ENCODE measurements at places on chromosomes 5 and 9. TPM values are rescaled to one million over a fixed set of nuclear protein-coding genes. Genes with fewer than 3 reads are reported as not detected.

DNA sequence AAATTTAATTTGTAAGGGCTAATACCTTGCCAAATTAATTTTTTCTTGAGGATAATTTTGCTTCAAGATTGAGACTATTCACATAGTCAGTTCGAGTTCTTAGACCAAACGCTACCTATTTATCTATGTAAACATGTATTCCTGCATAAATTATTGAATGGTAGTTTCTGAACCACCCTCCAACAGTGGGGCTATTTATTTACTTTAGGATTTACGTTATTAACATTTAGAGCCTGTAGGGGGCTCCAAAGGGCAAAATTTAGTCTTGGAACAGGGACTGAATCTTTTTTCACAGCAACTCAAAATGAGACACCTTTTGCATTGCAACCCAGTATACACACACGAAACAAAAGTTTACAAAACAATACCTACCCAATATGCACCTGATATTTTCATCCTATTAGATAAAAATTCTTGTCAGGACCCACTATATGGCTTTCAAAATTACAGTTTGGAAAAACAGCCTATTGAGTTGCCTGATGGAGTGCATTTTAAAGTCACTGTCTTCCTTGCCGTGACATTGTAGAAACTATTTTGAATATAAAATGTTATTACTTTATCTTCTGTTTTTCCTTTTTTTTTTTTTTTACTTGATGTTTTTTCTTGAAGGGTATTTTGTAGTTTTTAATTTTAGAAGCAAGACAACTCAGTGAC is 47.1 kb upstream of the POU4F3 start:
- H3K4me3 ChIP-seq = no peak overlapping the region
- DNase-seq = no peak
- no peaks in the 10 kb centered on the region for H3K4me1 ChIP-seq
- H3K36me3 ChIP-seq = no peaks in the 10 kb centered on the region
- no peaks in the 10 kb centered on the region for H3K27me3 ChIP-seq
- no peak overlapping the region for H3K27ac ChIP-seq

GRCh38 chr5:67193439-67193807 is 3.2 kb downstream of the CD180 start:
- H3K27ac ChIP-seq = peak overlapping the region; percentile 44
- peak overlapping the region; percentile 12 for H3K4me3 ChIP-seq
- H3K27me3 ChIP-seq = no peaks in the 10 kb centered on the region
- H3K36me3 ChIP-seq = no peaks in the 10 kb centered on the region
- no peak for DNase-seq

The CLK4 gene
- 14.5 TPM for polyA plus RNA-seq

- no peaks in the 10 kb centered on the region for H3K4me1 ChIP-seq
- DNase-seq = no peak
- no peaks in the 10 kb centered on the region for H3K36me3 ChIP-seq
- H3K4me3 ChIP-seq = no peak overlapping the region
- H3K27ac ChIP-seq = no peak overlapping the region
- no peaks in the 10 kb centered on the region for H3K27me3 ChIP-seq
These were observed 12.7 kb upstream of the LIFR start for GRCh38 chr5:38569180-38569579.

- peaks cover 20% of the 10 kb centered on the region for H3K4me1 ChIP-seq
- H3K36me3 ChIP-seq = no peaks in the 10 kb centered on the region
- H3K27ac ChIP-seq = no peak overlapping the region
- no peaks in the 10 kb centered on the region for H3K27me3 ChIP-seq
- H3K4me3 ChIP-seq = no peak overlapping the region
These were observed 4.3 kb upstream of the TIFAB start for GRCh38 chr5:135456238-135457099.

- no peak overlapping the region for H3K4me3 ChIP-seq
- no peak for DNase-seq
- no peaks in the 10 kb centered on the region for H3K27me3 ChIP-seq
- H3K27ac ChIP-seq = no peak overlapping the region
- H3K4me1 ChIP-seq = no peaks in the 10 kb centered on the region
These were observed 11.2 kb downstream of the SNX18 start for GRCh38 chr5:54528633-54529209.

DNA sequence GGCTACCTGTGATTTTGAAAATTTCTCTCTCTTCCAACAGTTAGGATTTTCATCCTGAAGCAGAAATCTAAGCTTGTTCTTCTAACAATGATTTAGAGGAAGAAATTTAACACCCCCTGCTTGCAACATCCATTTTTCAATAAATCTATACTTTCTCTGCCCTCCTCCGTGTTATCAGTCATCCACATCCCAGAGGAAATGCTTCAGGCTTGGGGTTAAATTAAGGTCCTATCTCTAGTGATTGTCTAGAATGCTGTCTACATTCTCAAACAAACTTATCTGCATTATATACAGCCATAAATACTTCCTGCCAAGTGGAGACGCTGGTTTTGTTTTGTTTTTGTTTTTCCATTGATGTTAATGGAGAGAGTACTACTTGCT is 371.0 kb downstream of the CSNK1G3 start:
- no peak for DNase-seq
- no peak overlapping the region for H3K27ac ChIP-seq
- H3K27me3 ChIP-seq = no peaks in the 10 kb centered on the region
- no peaks in the 10 kb centered on the region for H3K4me1 ChIP-seq

The F12 gene
- 9.7 TPM for polyA plus RNA-seq

The TXNDC8 gene
- not detected for polyA plus RNA-seq

DNA sequence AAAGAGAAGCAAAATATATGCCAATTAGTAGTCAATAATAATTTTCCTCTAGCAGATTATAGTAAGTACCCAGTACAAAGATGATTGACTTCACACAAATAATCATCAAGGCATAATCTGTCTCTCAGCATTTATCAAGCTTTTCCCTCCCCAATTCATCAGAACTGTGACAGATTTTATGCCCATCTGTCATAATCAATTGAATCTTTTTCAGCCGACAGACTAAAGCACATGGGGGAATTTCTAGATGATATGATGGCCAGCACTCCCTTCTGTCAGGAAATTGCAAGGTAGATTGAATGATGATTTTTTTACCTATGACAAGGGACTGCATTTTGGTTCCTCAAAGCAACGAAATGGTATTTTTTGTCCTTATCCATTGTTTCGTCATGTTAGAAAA is 227.1 kb upstream of the CYLC2 start:
- no peaks in the 10 kb centered on the region for H3K27me3 ChIP-seq
- no peaks in the 10 kb centered on the region for H3K4me1 ChIP-seq
- no peak for DNase-seq
- no peak overlapping the region for H3K27ac ChIP-seq
- no peaks in the 10 kb centered on the region for H3K36me3 ChIP-seq

GRCh38 chr9:16868701-16869100 is 1.8 kb downstream of the BNC2 start:
- H3K4me1 ChIP-seq = no peaks in the 10 kb centered on the region
- DNase-seq = no peak
- no peak overlapping the region for H3K27ac ChIP-seq
- no peaks in the 10 kb centered on the region for H3K27me3 ChIP-seq

The PALM2AKAP2 gene
- polyA plus RNA-seq = not detected

The SRD5A1 gene
- 12.4 TPM for polyA plus RNA-seq

DNA sequence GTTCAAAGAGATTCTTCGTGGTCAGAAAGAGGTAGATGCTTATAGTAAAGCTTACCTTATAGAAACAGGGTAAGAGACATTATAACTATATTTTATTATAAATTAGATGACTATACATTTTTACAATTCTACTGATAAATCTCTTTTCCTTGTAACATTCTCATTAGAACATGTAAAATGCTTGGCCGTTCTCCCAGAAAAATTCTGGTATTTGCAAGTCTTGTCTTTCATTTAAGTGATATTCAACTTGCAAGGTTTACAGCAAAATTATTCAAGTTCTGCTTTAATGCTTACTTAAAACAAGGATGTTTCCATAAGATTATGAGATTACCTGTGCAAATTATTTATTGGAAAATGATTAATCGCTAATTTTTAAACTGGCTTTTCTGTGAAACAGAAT is 41.3 kb upstream of the CDH18 start:
- DNase-seq = no peak
- H3K27ac ChIP-seq = no peak overlapping the region
- H3K4me1 ChIP-seq = no peaks in the 10 kb centered on the region
- no peaks in the 10 kb centered on the region for H3K36me3 ChIP-seq
- H3K27me3 ChIP-seq = no peaks in the 10 kb centered on the region

DNA sequence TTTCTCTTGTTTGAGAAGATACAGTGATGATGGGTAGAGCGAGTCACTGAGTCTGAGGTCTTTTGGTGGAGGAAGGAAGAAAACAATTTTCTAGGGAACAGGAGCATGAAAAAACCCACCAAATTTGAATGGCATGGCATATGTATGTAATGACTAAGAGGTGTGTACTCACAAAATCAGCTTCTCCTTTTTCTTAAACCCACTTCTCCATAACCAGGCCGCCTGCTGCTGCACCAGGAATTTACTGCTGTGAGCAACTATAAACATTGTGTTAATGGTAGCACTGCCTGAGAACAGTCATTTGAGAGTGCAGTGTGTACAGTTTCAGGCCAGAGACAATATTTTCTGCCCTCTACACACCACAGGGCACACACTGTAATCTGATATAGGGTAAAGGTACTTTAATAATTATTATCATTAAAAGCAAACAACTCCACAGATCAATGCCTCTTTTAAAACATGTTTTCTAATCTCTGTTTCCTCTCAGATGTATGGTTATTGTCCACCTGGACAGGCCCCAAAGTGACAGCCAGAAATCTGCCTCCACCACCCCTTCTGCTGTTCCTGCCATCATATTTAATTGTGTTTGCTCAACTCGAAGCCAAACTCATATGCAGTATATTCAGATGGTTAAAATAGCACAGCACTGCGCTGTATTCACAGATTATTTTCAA is 241.6 kb downstream of the KIAA0825 start:
- H3K4me3 ChIP-seq = no peak overlapping the region
- H3K36me3 ChIP-seq = no peaks in the 10 kb centered on the region
- H3K4me1 ChIP-seq = no peaks in the 10 kb centered on the region
- H3K27ac ChIP-seq = no peak overlapping the region
- H3K27me3 ChIP-seq = no peaks in the 10 kb centered on the region

DNA sequence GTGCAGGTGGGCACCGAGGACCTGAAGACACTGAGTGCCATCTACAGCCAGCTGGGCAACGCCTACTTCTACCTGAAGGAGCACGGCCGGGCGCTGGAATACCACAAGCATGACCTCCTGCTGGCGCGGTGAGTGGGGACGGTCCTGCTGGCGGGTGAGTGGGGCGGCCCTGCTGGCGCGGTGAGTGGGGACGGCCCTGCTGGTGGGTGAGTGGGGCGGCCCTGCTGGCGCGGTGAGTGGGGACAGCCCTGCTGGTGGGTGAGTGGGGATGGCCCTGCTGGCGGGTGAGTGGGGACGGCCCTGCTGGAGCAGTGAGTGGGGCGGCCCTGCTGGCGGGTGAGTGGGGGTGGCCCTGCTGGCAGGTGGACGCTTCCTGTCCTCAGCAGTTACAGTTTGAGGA is 7.2 kb downstream of the GPSM1 start:
- no peak for DNase-seq
- no peak overlapping the region for H3K4me3 ChIP-seq
- H3K36me3 ChIP-seq = no peaks in the 10 kb centered on the region
- H3K27me3 ChIP-seq = no peaks in the 10 kb centered on the region
- H3K4me1 ChIP-seq = no peaks in the 10 kb centered on the region
- no peak overlapping the region for H3K27ac ChIP-seq

The LRRC70 gene
- polyA plus RNA-seq = 1.2 TPM

DNA sequence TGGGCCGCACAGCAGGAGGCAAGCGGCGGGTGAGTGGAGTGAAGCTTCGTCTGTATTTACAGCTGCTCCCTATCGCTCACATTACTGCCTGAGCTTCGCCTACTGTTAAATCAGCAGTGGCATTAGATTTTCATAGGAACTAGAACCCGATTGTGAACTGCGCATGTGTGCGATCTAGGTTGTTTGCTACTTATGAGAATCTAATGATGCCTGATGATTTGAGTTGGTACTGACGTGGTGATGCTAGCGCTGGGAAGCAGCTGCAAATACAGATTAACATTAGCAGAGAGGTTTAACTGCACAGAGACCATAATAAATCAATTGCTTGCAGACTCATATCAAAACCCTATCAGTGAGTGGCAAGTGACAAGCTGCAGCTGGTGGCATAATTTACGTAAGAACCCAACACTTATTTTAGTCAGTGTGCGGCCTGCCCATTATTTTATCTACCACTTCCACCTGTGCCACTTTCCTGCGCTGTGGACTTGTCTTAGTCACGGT is 133.4 kb upstream of the CDH9 start:
- no peak overlapping the region for H3K27ac ChIP-seq
- H3K4me3 ChIP-seq = no peak overlapping the region
- no peaks in the 10 kb centered on the region for H3K27me3 ChIP-seq
- H3K36me3 ChIP-seq = no peaks in the 10 kb centered on the region

GRCh38 chr9:1320607-1321195 is 270.5 kb downstream of the DMRT2 start:
- no peaks in the 10 kb centered on the region for H3K36me3 ChIP-seq
- H3K27ac ChIP-seq = no peak overlapping the region
- no peaks in the 10 kb centered on the region for H3K4me1 ChIP-seq
- no peak for DNase-seq

GRCh38 chr5:35859101-35859661 is 2.5 kb downstream of the IL7R start:
- peaks cover 7% of the 10 kb centered on the region for H3K4me1 ChIP-seq
- H3K27me3 ChIP-seq = no peaks in the 10 kb centered on the region
- H3K27ac ChIP-seq = no peak overlapping the region
- no peak overlapping the region for H3K4me3 ChIP-seq
- no peaks in the 10 kb centered on the region for H3K36me3 ChIP-seq

Measured in GM12878 (cell line).